ENCODE measurements at places on chromosomes 7 and 10. TPM values are rescaled to one million over a fixed set of nuclear protein-coding genes. Genes with fewer than 3 reads are reported as not detected.
A peak's percentile ranks its signal among the peaks of the same experiment; 100 is the strongest.

DNA sequence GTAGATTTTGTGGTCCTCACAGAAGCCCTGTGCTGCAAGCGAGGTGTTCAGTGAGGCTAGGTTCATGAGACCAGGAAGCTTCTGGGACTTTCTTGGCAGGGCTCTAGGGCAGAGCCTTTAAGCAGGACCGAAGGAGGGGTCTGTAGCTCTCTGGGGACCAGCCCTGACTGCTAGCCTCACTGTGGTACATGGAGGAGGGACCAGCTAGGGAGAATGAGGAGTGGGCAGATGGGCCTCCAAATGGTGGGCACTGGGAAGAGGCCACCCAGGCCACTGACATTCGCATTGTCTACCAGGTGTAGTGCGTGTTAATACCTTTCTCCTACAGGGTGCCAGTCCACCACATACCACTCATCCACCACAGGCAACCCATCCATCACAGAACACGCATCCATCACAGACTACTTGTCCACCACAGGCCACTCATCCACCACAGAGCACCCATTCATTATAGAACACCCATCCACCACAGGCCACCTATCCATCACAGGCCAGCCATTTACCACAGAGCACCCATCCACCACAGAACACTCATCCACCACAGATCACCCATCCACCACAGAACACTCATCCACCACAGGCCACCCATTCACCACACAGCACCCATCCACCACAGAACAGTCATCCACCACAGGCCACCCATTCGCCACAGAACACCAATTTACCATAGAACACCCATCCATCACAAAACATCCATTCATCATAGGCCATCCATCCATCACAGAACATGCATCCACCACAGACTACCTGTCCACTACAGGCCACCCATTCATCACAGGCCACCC, 31.6 kb upstream of the ZNF488 start:
- no peak for DNase-seq

DNA sequence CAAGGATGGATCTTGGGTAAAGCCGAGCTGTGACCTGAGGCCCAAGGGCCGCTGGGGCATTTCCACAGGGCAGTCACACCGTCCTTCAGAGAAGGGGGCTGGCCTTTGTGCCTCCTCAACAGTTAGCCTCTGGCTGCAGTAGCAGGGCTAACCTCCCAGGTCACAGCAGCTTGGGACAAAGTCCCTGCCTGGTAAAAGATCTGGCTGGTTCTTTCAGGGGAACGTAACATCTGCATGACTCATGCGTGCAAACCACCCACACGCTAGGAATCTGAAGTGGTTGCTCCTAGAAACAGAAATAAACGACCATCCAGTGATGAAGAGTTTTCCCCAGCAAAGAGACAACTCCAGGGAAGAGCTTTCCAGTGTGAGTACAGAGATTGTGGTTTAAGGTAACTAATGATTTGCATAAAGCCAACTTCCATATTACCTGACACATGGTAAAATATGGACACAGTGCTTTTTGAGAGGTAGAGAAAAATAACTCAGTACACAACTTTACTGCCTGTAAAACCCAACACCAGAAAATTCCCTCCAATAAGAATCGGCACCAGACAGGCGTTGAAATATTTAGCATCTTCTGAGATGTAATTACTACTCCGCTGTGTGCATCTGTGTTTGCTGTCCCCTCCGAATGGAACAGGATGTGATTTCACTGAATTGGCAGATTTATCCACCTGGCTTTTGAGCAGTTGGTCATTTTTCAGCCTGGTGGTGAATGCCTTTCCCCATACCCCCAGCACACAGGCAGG, 84.9 kb upstream of the ADRB1 start:
- DNase-seq: peak; percentile 72

- peak; percentile 94 for DNase-seq
These were observed 73.9 kb downstream of the SH3PXD2A start for GRCh38 chr10:103781329-103782061.

Gene TFPI2
- 31.0 TPM for polyA plus RNA-seq

Data from AG04450 (cell line).